Activated naive CD4-positive, alpha-beta T cell treated with anti-CD3 and anti-CD28 coated beads, Interleukin-2, amount 50 U/mL, for 72 hours (primary cell): ENCODE measurements at places on chromosomes 5 and 9. TPM values are rescaled to one million over a fixed set of nuclear protein-coding genes. Genes with fewer than 3 reads are reported as not detected.

Gene SLC34A1
- 0.07 TPM for total RNA-seq

GRCh38 chr5:44236040-44236439 lies 153.2 kb downstream of the FGF10 start:
- no peak for DNase-seq

Gene RNF208
- total RNA-seq, result 3.1 TPM

DNA sequence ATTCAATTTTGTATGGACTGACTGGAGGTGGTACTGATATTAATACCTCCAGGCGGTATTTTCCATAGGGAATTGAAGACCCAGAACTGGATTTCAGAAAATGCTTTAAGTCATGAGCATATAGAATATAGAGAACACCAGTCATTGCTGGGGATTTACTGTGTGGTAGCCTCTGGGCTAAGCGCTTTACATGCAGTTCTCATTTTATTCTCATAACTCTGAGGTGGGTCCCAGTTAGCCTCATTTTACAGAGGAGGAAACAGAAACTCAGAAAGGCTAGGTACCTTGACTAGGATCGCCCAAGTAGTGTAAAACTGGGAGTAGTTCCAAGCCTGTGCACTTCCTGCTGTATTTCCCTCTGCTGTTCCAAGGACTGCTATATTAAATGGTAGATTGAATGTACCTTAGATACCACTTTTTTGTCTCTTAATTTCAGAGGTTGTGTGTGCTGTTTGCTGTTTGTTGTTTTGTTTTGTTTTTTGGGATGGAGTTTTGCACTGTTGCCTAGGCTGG lies 13.8 kb downstream of the SLC44A1 start:
- no peak for DNase-seq

GRCh38 chr9:30075451-30076199 lies 2308.8 kb upstream of the ACO1 start:
- DNase-seq, result peak; percentile 27

GRCh38 chr5:112757468-112758208 lies 20.0 kb downstream of the APC start:
- DNase-seq, result no peak

Gene COL27A1
- total RNA-seq, result 2.3 TPM

Gene LCN6
- not detected for total RNA-seq

GRCh38 chr5:137741718-137742117 lies 5.8 kb upstream of the KLHL3 start:
- DNase-seq, result no peak

DNA sequence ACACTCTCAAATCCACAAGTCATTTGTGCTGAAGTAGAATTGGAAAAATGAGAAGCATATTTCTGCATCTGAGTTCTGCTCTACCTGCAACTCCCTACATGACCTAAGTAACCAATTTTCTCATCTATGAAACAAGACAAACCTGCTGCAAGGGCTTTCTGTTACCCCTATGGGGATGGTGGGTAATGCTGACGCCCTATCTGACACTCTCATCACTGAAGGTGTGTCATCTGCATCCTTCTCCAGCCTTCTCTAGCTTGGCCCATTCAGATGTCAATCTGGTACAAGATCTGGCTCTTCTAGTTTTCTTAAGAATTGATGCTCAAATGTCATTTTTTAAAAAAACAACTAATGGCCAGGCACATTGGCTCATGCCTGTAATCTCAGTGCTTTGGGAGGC lies 73.8 kb downstream of the RFX3 start:
- DNase-seq, result no peak

Gene RASGRF2
- 13.4 TPM for total RNA-seq

DNA sequence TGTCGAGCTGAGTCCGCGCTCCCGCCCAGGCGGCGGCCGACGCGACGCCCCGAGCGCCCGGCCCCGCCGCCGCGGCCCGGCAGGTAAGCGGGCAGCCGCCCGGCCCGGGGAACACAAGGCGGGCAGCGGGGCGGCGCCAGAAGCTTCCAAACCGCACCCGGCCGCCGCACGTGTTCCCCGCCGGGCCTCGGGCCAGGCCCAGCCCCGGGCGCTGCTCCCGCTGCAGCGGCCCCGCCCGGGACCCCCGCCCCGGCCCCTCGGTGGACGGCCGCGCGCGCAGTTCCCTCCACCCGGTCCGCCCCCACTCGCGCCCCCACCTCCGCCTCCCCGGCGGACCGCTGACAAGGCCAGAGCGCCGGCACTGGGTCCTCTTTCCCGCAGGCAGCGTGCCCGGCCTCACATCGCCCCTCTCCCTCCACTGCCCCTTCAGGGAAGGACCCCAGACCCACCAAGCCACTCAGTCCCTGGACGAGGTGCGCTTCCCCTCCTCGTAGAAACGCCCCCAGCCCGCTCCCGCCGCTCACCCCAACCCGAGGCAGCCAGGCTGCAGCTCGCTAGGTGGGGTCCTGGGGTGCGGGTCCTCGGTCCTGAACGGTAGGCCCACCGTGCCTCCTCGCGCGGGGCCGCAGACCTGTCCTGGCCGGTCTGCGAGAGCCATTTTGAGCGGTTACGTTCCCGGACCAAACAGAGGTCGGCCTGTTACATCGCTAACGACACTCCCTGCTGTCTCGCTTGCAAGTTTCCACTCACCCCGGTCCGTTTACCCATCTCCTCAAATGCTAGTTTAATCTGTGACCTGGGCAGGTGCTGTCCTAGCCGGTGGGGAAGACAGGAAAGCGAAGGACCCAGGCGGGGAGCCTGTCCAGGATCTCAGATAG lies 475 bp downstream of the WDR5 start:
- DNase-seq, result peak; percentile 15

DNA sequence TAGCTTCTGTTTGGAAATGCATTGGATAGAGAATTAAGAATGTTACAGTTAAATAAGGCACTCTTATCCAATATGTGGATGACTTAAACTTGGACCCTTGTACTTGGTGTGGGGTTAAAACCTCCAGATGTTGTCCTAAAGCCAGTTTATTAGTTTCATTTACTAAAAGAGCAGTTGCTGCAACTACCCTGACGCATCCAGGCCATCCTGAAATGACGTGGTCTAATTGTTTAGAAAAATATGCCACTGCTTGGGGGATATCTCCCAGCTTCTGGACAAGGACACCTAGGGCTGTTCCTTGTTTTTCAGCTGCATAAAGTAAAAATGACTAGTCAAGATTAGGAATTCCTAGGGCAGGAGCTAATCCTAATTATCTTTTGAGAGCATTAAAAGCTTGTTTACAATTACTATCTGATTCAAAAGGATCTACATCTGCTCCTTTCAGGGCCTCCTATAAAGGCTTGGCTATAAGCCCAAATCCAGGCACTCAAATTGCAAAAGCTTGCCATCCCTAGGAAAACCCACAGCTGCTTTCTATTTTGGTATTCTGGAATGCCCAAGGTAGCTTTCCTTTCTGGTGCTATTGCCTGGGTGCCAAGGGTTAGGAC lies 45.7 kb upstream of the SLCO4C1 start:
- no peak for DNase-seq

DNA sequence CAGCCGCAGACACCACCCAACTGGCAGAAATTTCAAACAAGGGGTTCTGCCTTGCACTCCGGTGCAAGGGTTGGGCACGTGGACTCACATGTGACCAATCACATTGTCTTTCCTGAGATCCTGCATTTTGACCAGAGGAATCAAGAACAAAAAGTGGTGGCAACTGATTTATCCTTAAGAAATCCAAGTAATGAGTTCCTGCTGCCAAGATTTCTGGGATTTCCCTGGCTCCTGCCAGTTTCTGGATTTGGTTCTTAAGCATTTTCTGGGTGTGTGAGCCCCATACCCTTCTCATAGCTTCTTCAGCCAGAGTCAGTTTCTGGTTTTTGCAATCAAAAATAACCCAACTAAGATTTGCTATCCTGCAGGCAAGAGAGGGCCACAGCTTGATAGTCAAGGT lies 17.4 kb upstream of the KCNIP1 start:
- DNase-seq, result no peak

- no peak for DNase-seq
These were observed 2.3 kb downstream of the PLEKHG4B start for GRCh38 chr5:94113-94892.

- DNase-seq, result no peak
These were observed 37.3 kb upstream of the FBP1 start for GRCh38 chr9:94676446-94677131.

- DNase-seq, result no peak
These were observed 7.6 kb downstream of the MLLT3 start for GRCh38 chr9:20614602-20615216.

Gene EIF4E1B
- total RNA-seq, result not detected

DNA sequence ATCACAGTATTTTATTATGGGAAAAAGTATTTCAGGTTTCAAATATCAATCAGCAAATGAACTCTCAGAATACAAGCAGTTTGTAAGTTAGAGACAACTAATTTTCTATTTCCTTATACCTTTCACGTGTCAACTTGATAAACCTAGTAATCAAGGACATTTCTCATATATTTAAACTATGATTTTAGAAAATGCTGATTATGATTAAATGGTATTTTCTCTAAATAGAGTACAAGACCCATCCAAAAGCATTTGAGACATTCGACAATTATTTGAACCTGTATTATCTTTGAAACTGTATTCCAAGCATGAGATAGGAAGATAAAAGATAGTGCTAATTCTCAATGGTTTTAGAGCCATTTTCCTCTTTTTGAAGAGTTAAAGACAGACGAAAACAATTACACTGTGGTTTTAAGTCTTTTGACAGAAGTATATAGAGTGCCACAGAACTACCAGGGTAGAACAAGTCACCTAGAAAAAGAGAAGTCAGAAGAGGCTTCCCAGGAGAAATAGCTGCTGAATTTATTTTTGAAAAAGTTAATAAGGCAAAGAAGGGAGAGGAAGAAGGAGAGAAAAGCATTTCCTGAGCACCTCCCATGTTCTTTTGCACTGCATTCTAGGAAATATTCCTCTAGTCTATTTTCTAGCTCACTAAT lies 5.6 kb downstream of the MEIKIN start:
- no peak for DNase-seq

DNA sequence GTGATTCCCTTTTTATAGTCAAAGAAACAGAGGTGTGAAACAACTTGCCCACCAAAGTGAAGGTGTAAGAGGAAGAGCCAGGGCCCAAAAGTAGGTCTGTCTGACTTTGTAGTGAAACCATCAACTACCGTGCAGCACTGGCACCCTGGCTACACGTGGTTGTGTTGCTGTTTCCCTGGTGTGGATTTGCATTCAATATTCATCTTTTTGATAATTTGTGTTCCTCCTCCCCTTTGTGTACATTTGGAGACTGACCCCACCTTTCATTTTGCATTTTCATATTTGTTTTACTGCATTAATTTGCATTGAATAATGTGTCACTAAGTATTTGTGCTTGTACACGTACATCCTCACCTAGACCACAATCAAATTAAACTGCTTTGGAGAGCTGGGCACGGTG lies 873.8 kb upstream of the WWC1 start:
- no peak for DNase-seq

Gene GPR151
- not detected for total RNA-seq

DNA sequence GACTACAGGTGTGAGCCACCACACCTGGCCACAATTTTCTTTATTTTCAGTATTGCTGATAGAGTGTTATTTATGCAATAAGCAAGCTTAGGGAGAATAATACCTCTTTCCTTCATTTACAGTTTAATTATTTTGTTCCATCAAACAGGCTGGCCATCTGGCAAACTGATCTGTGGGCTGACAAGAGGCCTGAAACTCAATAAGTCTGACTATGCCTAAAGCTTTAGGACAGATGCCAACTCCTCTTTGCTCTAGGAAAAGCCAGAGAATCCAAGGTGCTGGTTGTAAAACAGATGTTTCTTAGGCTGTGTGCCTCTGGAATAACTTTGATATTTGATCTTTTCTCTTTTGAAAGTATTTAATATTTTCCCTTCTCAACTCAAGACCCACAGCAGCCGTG lies 98.4 kb downstream of the TARS1 start:
- DNase-seq, result no peak

GRCh38 chr5:150119421-150120061 lies 33.2 kb upstream of the CSF1R start:
- no peak for DNase-seq

DNA sequence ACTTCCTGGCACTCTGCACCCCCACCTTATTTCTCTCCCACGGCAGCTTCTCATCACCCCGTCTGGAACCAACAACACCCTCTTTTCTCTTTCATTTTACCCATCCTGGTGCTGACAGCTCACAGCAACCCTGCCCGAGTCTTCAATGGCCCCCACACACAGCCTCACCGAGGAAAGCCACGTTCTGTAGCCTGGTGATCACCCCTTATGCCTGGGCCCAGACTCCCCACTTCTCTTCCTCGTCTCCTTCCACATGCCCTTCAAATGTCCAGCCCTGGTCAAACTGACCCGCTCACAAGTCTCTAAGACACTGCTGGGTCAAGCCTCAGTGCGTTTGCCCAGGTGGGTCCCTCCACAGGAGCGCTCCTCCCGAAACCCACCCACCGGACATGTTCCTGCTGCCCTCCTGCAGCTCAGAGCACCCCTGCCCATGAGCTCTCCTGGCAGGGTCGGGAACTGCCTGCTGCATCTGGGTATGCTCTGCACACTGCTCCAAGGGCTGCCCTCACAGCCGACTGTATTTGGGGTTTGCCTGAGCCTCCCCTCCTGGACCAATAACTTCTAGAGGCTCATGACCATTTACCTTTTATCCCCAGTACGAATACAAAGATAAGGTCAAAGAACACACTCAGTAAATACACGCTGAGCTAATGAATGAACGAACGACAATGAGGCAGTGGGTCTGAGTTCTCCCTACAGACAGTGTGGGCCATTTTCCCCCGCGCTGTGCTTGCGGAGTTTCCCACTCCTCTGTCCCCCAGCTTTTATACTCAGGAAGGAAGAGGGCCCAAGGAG lies 154.7 kb upstream of the PHYKPL start:
- DNase-seq, result peak; percentile 28

Gene RPL35
- total RNA-seq, result 1,912 TPM

Gene DAB2IP
- 0.06 TPM for total RNA-seq

Gene BHMT2
- total RNA-seq, result not detected

Gene PCDHA11
- total RNA-seq, result not detected

Gene GARIN3
- total RNA-seq, result 0.47 TPM

DNA sequence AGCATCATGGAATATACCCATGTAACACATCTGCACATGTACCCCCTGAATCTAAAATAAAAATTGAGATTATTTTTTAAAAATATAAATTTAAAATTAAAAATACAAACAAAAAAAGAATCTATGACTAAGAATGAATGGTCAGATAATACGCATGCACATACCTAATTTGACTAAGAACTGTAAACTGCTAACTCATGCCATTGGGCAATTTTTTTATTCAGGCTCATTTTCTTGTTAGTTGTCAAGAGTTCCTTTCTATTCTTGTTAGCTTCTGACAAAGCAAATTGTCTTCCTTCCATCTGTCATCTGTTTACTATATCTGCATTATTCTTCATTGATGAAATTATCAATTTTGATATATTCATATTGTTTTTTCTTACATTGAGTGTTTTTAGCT lies 69.5 kb upstream of the HAND1 start:
- DNase-seq, result no peak

DNA sequence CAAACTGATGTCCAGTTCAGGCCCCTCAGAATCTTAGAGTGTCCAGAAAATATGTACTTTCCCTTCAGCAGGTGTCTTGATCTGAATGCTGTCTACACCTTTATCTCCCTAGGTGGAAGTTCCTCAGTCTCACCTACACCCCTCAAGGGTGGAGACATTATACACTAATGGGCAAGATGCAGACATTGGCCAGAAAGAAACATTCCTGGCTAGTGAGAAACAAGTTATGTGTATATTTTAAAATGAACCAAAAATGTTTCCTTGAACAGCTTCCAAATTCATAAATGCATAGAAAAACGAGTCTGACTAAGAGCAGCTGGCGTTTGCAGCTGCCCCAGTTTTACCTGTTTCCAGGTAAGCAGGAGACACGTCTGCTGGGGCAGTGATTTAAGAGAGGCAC lies 140.5 kb upstream of the IRX4 start:
- DNase-seq, result no peak
